GM12865 (cell line): ENCODE measurements at places on chromosomes 16 and 17.

DNA sequence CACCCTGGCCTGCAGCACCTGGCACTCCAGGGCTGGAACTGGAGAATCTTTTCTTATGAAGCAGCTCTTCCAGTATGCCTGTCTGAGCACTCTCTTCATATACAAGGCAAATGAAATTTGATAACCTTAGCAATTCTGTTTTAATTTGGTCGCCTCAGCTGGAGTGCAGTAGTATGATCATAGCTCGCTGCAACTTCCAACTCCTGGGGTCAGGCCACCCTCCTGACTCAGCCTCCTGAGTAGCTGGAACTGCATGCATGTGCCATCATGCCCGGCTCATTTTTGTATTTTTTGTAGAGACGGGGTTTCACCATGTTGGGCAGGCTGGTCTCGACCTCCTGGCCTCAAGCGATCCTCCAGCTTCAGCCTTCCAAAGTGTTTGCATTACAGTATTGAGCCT lies 140.8 kb upstream of the CHMP6 start:
- DNase-seq, result no peak

- DNase-seq, result no peak
These were observed 43.5 kb downstream of the GPRC5B start for GRCh38 chr16:19841184-19841583.

DNA sequence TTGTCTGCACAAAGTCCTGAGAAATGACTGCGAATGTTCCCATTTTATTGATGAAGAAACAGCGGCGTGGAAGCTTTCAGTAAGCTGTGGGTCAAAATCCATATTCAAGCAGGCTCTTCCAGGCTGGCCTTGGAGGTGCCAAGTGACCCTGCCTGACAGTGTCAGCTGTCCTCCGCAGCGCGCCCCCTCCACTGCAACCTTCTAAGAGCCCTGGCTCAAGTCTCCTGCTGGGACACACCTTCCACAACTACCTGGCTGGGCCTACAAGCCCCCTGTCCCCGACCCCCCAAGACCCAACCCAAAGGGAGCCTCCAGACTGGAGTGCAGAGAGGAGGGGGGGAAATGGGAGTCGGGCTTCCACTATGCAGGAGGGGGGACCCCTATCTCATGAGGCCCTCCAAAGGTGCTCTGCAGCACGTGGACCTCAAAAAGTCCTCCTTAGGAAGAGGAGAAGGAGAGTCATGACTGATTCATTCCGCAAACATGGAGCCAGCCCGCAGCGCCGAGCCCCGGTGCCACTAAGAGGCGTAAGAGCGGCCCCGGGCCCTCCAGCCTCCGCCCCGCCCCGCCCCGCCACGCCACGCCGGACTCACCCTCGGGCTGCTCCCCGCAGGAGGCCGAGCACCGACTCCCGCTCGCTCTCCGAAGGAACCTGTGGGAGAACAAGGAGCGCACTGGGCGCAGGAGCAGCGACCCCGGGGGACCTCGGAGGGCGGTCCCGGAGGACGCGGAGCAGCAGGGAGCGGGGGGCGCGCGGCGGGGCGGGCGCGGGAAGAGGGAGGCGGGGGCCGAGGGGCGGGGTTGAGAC lies 574 bp downstream of the MPP3 start:
- no peak for DNase-seq

DNA sequence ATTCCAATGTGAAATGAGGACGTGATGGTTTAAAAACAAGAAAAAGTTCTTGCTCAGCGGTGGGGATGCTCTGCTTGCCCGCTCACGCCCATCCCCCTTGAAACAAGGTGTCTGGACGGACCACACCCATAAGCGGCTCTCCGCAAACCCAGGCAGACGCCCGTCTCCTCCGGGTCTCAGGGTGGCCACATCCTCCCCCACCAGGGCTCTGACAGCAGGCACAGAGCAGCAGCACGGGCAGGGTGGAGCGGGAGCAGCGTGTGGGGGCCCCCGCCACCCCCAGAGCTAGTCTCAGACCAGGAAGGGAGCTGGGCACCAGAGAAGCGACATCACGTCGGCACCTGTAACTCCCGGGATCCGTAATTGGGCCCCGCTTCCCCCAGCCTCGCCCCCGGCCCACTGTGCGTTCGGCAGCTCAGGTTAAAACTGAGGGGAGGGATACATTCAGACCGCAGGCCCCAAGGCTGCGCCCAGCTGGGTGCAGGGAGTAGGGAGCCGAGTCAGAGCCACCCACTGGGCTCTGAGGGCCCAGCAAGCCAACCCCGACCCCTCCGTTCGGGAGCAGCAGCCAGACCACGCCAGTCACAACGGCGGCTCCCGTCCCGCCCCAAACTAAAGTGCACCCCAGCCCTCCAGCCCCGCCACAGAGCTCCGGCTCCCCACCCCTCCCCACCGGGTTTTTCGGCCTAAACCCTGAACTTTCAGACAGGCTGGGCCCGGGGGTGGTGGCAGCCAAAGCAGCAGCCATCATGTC lies 22.0 kb downstream of the CLUH start:
- no peak for DNase-seq

- DNase-seq, result no peak
These were observed 36.7 kb upstream of the CAPN15 start for GRCh38 chr16:490768-491167.

DNA sequence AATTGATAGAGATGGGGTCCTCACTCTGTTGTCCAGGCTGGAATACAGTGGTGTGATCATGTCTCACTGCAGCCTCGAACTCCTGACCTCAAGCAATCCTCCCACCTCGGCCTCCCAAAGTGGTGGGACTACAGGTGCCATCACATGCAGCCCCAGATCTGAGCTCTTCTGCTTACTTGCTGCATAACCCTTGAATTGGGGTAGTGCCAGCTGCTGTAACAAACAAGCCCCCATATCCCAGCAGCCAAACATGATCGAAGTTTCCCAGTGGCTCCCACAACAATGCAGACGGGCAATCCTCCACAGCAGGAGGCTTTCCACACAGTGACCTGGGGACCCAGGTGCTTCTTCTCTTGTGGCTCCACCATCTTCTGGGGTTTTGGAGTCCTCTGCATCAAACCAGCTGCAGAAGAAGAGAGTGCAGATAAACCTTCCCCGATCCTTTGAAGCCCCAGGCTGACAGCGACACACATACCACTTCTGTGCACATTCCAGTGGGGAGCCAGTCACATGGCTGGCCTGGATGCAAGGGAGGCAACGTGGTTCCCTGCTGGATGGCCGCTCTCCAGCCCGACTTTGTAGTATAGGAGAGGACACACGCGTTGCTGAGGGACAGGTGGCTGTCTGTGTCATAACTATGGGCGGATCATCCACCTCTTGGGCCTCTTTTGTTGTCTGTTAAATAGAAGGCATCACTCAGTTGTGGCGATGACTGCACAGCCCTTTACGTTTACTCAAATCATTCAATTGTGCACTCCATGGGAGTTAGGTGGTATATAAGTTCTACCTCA lies 16.7 kb downstream of the SBK1 start:
- DNase-seq, result no peak

DNA sequence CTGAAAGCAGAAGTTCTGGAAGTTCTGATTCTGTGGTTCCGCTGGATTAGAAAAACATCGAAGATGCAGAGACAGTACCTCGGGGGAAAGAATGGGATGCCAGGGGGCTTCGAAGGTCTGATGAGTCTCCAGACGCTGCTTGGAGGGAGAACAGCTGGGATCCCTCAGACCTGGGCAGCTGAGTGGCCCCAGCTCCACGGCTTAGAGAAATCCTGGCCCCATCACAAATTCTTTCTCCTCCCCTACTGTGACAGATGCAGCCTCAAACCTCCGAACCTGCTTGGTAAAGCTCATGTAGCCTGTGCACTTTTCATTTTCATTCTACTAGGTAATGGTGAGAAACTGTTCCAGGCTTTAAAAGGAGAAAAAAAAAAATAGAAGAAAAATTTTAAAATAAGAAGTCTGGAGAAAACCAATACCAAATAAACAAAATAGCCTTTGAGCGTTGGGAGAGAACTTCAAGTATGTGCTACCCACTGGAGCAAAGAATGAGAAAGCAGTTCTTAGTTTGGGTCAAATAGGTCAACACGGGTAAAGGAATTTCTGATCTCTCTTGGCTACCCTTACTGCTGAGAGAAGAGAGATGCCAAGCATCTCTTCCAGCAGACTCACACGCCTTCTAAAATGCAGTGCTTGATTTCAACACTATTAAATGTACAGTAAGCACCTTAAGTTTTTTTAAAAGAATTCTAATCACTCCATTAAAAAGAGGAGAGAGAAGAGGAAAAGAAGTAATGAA lies 19.9 kb downstream of the MAF start:
- no peak for DNase-seq

- DNase-seq, result no peak
These were observed 98.8 kb upstream of the MED13 start for GRCh38 chr17:62163847-62164246.

GRCh38 chr16:87734644-87735043 lies 31.1 kb downstream of the KLHDC4 start:
- DNase-seq, result no peak

- DNase-seq, result no peak
These were observed 7.4 kb downstream of the NAT9 start for GRCh38 chr17:74768763-74769114.
